ENCODE measurements at places on chromosomes 2 and 18.

- no peak for DNase-seq
These were observed 78.6 kb downstream of the SCG2 start for GRCh38 chr2:223523551-223524001.

DNA sequence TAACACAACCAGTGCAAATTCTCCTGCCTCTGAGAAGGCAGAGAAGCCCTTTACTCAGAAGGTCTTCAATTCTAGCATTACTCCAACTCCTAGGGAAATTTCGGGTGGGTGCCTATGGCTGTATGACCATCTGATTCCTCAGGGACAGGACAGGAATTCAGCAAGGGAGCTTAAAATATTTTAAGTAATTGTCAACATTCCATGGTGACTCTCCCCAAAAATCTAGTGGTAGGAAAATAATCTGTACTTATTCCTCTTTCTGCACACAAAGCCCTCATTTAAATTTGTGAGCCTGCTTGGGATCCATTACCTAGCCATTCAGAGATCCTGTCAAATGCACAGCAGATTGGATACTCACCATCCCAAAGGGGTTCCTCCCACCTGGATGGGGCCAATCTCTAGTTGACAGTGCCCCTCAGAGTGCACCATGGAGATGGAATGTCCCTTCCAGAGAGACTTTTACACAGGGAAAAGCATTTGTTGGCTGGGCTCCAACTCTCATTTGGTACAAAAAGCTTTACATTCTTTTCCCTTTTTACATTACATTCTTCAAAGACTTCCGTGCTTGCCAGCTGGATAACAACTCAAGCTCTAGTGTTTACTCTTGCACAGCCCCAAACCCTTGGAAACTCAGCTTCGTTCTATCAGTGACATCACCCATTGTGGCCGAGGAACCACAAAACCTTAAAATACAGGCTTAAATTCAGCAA, 3.1 kb upstream of the TMEM150A start:
- no peak for DNase-seq

GRCh38 chr2:225030203-225030602, 12.1 kb downstream of the DOCK10 start:
- DNase-seq: no peak

DNA sequence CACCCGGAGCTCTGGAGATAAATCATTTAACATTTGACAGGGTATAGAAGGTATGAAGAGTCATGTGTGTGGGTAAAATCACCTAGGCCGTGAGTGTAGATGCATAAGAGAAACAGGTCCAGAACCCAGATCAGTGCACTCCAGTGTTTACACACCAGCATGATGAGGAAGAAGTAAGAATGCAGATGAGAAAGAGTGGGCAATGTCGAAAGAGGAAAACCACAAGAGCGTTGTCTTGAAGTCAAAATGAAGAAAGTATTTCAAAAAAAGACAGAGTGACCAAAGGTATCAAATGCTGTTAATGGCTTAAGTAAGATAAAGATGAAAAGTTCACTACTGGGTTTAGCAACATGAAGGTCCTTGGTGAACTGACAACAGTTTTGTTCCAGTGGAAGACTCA, 32.0 kb upstream of the PLB1 start:
- no peak for DNase-seq

DNA sequence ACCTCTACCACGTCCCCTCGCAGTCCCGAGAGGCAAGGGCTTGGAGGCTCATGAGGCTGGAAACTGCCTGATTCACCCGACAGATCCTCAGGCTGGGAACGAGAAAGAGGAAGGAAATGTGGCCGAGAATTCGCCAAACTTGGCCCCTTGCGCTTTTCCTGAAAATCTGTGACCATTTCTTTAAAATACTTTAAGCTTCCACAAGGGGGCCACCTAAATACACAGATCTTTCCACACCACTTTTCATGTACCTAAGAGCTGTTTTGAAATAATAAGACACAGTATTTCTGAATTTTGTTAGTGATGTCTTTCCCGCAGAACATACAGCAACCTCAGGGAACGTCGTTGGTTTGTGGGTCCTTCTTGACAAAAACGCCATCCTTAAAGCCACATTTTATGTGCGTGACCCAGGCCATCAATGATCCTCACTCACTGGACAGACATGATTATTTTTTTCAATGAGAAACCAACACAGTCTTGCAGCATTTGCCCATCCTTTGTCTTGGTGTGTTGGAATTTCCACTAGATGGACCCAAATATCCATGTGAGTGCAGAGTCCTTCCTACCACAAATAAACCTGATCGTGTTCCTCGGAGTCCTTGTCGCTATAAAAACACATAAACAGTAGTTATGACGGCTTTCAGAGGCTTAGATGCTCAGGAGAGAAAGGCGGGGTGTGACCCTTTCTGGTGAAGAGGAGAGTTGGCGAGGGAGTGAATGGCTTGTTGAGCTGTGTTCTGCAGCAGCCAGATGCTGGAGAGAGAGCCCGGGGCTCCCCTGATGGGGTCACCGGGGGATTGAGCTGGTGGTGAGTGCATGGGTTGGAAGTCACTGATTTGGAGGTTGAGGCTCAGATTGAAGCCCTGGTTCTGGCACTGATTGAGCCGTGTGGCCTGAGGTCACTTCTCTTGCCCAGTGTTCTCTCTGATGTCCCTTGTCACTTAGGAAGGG, 25.0 kb downstream of the DCDC2C start:
- DNase-seq: no peak

DNA sequence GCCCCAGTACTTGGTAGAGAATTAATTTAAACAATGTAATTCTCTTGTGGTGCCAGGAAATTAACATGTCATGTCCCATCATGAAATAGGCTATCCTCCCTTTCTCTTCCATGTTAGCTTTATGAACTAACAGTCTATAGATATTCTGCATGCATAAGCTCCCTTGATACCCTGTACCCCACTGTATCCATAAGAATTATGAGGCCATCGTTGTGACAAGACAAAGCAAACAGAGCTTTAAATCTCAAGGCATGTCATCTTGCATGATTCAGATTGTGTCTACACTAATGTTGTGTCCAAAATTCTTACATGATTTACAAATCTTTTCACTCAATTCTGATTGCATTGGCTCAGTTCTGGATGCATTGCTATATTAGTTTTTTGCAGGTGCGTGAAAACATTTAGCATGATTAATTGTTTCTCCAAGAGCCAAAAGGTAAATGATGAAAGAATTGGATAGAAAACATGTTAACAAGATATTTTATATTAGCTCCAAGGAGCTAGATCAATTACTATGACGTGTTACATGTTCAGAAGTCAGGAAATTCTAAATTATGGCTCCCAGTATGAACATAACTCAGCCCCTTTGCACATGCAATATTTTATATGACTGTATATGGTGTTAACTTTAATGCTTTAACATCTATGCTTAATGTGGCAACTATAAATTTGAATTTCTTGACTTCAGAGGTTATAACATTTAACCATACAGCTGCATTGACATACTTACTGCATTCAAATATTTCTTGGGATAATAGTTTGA, 620.3 kb downstream of the SLC4A3 start:
- no peak for DNase-seq

- DNase-seq: no peak
These were observed 22.0 kb upstream of the POLR1B start for GRCh38 chr2:112520234-112520783.

- no peak for DNase-seq
These were observed 23.9 kb downstream of the PRKCE start for GRCh38 chr2:45675263-45675812.

- DNase-seq: no peak
These were observed 2.7 kb downstream of the TNP1 start for GRCh38 chr2:216857131-216857550.

GRCh38 chr2:67322353-67323001, 74.7 kb upstream of the ETAA1 start:
- no peak for DNase-seq

- DNase-seq: no peak
These were observed 13.5 kb downstream of the CBLN2 start for GRCh38 chr18:72530622-72531021.

DNA sequence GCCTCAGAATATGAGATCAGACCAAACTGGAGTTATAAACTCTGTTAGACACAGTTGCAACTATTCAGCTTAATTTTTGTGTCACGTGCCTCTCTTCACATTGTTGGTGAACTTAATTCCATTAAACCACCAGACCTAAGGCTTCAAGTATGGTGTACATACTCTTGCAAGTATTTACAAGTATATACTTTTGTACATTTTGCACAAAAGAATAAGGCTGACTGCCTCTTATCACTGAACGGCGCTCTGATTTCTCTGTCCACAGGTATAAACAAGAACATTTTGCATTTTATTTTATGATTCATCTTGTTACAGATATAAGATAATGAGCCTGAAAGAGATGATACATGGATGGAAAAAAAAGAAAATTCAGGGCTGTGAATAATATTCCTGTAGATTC, 269.7 kb upstream of the ACVR2A start:
- no peak for DNase-seq

GRCh38 chr18:13313006-13313686, 94.6 kb downstream of the LDLRAD4 start:
- DNase-seq: peak; percentile 47

- no peak for DNase-seq
These were observed 209.3 kb downstream of the SS18 start for GRCh38 chr18:25881149-25881548.

DNA sequence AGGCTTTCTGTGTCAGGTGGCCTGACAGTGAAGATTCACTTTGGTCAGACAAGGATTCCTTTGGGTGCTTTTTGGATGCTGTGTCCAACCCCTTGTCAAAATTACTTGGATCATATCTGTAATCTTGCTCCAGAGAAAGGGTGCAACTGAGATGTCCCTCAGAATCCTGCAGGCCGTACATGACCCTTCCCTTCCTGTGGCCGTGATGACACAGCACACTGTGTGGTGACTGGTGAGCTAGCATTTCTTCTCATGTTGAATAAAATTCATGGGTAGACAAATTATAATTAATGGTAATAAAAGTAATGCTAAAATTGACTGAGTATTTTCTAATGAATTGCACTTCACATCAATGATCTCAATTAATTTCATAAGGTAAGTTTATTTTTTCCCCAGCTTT, 356.2 kb downstream of the LPIN1 start:
- DNase-seq: no peak

DNA sequence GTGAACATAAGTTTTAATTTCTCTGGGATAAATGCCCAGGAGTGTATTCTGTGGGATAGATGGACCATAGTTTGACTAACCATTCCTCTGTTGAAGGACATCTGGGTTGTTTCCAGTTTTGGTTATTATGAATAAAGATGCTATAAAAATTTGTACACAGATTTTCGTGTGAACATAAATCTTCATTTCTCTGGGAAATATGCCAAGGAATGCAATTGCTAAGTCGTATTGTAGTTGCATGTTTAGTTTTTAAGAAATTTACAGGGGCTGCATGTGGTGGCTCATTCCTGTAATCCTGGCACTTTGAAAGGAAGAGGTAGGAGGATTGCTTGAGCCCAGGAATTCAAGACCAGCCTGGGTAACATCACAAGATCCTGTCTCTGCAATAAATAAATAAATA, 6.9 kb upstream of the SLC11A1 start:
- no peak for DNase-seq

- no peak for DNase-seq
These were observed 107.9 kb downstream of the KLHL29 start for GRCh38 chr2:23492921-23493320.

DNA sequence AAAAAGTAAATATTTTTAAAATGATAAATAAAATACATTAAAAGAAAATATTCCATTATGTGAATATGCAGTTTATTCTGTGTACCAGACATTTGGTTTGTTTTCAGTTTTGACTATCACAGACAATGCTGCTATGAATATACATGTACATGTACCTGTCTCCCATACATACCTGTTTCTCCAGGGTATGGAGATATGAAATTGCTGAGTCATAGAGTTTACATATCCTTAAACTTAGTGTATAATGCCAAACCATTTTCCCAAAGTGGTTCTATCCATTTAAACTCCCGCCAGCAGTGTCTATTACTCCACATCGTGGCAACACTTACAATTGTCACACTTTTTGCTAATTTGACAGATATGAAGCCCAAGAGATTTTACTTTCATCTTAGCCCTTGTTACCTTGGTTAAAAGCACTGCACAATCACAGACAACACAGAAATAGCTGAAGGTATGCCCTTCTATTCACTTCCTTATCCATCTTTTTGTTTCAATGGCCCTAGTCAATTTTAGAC, 56.3 kb downstream of the ZNF521 start:
- DNase-seq: no peak

DNA sequence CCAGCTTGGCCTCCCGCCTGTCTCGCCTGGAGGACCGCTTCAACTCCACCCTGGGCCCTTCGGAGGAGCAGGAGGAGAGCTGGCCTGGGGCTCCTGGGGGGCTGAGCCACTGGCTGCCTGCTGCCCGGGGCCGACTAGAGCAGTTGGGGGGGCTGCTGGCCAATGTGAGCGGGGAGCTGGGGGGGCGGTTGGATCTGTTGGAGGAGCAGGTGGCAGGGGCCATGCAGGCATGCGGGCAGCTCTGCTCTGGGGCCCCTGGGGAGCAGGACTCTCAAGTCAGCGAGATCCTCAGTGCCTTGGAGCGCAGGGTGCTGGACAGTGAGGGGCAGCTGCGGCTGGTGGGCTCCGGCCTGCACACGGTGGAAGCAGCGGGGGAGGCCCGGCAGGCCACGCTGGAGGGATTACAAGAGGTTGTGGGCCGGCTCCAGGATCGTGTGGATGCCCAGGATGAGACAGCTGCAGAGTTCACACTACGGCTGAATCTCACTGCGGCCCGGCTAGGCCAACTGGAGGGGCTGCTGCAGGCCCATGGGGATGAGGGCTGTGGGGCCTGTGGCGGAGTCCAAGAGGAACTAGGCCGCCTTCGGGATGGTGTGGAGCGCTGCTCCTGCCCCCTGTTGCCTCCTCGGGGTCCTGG, 3.7 kb upstream of the KHK start:
- DNase-seq: no peak

GRCh38 chr2:40209761-40210160, 242.1 kb downstream of the SLC8A1 start:
- no peak for DNase-seq

- no peak for DNase-seq
These were observed 158.8 kb upstream of the KYNU start for GRCh38 chr2:142718576-142719155.

DNA sequence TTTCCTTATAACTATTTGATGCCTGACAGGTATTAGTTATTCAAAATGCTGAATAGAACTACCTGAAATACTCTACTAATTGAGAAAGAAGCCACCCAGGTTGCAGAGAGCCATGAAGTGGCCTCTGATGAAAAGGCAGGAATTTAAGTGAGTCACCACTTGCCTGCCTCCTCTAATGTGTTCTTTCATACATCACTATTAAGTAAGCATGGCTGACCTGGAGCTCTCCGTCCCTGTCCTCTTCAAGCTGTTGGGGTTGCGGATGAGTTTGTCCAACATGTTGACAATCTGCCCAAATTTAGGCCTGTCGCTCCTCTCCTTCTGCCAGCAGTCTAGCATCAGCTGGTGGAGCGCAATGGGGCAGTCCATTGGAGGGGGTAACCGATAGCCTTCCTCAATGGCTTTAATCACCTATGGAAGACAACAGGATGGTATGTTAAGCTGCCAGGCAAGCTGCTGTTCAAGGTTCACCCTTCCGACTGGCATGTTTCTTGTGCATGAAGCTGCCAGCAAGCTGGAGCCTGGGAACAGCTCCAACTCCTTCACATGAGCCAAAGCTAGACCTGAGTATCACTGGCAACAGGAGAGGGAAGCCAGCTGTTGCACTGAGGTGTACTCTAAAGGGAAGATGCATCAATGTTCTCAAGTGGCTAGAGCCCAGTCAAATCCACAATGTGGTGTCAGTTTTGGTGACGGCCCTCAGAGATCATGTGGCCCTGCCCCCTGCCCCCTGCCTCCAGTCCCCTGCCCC, 142.2 kb downstream of the EPHA4 start:
- DNase-seq: no peak

All from activated gamma-delta T cell treated with Interleukin-2 at 50 U/mL for 16 hours (primary cell).